Cardiac muscle cell (in vitro differentiated cells and primary cell): ENCODE measurements at places on chromosomes 12 and 14.
A peak's percentile ranks its signal among the peaks of the same experiment; 100 is the strongest.

DNA sequence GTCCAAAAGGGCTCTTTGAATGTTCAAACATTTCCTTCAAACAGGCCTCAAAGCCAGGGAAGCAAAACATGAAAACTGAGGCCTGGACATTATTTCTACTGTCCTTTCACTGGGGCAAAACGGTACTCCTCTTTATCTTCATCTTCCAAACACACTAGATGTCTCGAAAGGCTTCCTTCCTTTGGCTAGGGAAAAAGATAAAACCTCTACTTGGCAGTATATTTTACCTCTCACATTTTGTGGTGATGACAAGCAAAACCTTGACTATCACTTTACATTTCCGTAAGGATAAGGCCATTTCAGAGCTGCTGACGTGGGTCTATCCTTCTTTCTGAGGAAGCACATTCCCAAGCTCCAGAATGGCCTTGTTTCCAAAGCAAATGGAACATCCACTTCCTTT is 9.9 kb downstream of the STAB2 start:
- DNase-seq: peak; percentile 41

DNA sequence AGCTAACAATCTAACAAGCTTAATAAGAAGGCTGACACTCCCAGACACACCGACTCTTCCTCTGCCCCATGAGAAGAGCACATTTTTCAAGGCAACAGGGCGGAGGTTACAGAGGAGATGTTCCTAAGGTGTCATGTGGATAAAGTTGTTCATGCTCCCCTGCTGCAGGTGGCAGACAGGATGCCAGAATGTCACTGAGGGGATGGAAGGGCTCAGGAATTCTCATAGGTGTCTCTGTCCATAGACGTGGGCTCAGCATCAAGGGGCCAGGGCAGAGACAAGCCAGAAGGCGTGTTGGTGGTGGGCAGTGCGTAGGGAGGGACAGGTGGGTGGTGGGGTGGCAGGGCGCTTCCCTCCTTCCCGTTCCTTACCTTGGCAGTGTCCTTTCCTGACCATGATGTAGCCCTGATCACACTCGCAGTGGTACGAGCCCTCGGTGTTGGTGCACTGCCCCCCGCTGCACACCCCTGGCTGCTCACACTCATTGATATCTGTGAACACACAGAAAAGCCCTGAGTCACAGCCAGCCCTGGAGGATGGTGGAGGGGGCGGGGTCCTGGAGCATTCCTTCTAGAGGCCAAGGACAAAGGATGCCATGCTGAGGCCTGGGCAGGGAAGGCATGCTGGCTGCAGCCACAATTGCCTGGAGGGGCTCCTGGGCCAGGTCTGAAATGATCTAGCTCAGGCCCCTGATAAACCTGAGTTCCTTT is 23.0 kb downstream of the ISCA2 start:
- no peak for DNase-seq

GRCh38 chr14:31336646-31337045 is 83.7 kb downstream of the HEATR5A start:
- DNase-seq: no peak

DNA sequence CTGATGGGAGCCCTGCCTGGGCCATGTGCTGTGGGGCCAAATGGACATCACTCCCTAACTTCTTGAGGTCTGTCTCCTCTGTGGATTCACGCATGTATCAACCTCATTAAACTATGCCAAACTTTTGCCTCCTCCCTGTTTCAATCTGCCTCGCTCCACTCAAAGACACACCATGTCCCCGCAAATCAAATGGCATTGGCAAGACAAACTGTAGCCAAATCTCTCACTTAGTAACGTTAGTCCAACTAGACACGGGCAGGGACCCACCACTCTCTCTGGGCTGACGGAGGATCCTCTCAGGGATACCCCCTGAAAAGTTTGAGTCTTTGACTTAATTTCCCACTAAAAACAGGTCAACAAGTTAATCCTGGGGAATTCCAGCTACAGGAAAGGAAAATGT is 8.0 kb downstream of the ZBTB39 start:
- DNase-seq: no peak

- DNase-seq: no peak
These were observed 3.6 kb upstream of the NPAS3 start for GRCh38 chr14:32934881-32935633.

DNA sequence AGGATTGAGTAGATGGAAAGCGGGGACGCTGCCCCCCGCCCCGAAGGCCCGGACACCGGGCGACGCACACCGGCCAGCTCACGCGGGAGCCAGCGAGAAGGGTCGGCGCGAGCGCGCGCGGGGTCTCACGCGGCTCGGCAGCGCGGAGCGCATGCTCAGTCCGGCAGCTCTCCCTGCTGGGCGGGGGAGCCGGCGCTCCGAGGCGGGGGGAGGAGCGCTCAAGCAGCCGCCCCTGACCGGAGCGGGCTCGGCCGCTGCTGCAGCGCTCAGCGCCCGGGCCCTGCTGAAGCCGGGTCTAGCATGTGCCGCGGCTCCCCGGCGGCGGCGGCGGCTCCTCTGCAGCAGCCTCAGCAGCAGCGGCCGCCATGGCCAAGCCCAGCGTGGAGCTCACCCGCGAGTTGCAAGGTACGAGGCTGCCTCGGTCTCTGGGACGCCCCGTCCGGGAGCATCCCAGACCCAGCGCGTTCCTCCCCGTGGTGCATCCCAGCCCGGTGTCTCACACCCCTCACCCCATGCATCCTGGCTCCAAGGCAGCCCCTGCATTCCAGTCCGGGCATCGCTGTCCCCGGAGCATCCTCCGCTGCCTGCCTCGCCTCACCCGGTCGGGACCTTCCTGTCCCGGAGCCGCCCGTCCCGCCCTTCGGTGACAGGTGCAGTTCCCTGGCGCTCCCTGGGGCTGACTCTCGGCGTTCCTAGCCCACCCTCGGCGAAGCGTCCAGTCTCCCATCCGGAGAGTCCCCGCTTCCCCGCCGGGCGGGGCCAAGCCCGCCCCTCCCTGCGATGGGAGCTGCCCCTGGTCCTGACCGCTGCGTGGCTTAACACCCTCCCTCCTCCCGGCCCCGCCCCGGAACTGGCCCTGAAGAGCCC is at the start of gene CARMIL3:
CARMIL3 (plus strand) TSS at position 221 of the 867 bp plus-strand sequence; CDS start at position 366, 145 bp downstream.
- peak; percentile 84 for DNase-seq

DNA sequence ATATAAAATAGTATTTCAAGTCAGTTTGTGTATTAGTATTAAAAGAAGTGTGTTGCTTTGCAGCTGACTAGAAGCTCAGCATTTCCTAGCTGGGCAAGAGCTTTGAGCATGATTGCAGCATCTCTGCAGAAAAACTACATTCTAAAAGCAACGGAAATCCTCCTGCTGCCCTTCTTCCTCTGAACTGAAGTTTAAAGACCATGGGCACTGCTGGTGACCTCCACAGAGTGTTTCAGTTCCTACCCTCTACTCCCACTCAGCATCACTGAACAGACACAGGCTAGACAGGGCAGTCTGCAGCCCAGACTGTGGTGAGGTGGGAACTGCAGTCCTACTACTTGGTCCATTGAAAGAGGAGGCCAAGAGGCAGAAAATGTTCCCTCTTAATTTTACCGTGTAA is 59.0 kb downstream of the FAR2 start:
- DNase-seq: no peak

GRCh38 chr12:3228552-3228951 is 151.4 kb downstream of the TSPAN9 start:
- no peak for DNase-seq

- peak; percentile 56 for DNase-seq
These were observed 8.3 kb upstream of the MTA1 start for GRCh38 chr14:105411017-105411941.

- no peak for DNase-seq
These were observed 35.7 kb downstream of the TTC7B start for GRCh38 chr14:90780519-90780918.

DNA sequence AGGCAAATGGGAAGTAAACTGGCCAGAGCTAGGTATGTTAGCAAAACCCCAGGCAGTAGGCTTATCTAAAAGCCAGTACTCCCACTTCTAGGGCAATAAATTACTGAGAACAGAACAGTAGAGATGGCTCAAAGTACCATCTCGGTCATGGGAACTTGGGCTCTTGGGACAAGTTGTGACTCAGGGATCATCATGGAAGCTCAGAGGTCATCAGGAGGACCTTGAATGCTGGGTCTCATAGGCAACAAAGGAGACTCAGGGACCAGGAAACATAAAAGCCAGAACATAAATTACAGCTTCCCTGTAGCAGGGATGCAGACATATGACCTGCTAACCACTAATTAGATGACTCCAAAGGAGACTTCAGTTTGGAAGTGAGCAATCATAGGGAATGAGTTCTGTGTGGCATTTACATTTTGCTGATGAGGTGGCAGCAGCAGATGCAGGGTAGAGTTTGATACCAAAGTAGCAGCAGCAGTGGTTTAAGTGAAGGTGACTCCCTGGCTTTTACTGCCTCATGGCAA is 97.6 kb upstream of the SCAF11 start:
- no peak for DNase-seq

GRCh38 chr12:4665236-4665635 is 16.3 kb downstream of the NDUFA9 start:
- DNase-seq: no peak

GRCh38 chr14:61466905-61467280 is 145.5 kb downstream of the PRKCH start:
- DNase-seq: no peak

DNA sequence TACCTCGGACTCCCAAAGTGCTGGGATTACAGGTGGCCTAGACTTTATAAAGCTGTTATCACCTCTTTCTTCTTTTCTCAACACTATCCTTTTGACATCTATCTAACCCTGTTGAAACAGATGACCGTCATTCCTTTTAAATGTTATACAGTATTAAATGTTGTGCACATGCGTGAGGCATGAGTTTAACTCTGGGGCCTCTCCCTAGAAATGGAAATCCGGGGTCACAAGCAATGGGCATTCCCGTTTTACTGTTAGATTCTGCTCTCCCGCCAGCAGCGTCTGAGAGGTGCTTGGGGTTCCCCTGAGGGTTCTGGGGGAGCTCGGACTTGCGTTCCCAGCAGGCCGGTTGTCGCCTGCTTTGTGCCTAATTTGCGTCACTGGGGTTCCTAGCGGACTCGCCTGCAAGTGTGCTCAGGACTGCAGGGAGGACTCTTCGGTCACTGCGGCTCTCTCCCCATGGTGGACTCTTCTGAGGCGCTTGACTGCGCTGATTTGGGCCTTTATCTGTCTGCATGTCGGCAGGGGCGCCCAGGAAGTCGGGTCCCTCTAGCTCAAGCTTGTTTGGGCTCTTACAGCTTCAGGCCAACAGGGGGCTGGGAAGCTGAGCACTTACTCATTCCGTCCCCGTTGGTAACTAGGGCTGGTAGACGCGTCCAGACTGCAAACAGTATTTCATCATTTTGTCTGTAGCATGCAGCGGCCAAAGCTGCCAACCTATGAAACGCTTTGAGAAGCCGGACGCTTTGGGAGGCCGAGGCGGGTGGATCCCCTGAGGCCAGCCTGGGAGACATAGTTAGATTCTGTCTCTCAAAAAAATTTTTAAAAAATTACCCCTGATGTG is 1.2 kb upstream of the RAN start:
- peak; percentile 38 for DNase-seq

GRCh38 chr14:84792722-84793410 is 737.1 kb upstream of the FLRT2 start:
- DNase-seq: no peak

- DNase-seq: peak; percentile 65
These were observed 443.5 kb upstream of the RGS6 start for GRCh38 chr14:71488703-71489191.

- DNase-seq: no peak
These were observed 5.0 kb downstream of the TAMALIN start for GRCh38 chr12:52011602-52012214.

DNA sequence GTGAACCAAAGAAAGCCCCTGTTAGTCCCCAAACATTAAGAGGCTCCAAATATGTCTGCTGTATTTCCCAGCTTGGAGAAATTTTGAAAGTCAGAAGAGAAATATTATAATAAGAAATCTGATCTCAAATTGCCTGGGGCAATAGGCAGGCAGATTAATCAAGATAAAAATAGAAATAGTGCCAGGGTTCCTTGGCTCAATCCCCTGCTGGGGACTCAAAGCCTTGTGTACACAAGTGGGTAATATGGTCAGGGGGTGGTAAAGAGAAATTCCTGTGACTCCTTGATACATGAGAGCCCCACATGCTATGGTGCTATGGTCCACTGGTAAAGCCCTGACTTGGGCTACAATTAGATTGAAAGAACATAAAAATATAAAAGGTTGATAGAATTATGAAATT is 41.3 kb upstream of the ARID2 start:
- no peak for DNase-seq

GRCh38 chr14:69346710-69347109 is 51.4 kb downstream of the ERH start:
- peak; percentile 44 for DNase-seq

GRCh38 chr14:93950948-93951634 is 23.9 kb downstream of the FAM181A start:
- no peak for DNase-seq

DNA sequence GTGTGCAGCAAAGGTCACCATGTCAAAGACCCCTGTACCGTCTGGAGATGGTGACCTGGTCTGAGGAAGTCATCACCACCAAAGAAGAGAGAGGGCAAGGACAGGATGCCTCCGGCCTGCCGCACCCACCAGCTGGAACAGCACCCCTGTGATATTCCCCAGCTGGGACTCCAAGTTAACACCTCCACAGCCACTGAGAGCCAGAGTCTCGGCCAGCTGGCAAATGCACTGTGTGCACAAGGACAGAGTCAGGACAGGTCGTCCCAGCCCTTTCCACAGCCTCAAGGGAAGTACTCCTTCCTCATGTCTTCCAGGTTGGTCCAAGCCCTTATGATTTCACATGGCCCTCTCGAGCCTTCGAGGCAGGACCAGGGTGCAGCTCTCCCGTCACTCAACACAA is 19.3 kb upstream of the FKBP4 start:
- no peak for DNase-seq

- no peak for DNase-seq
These were observed 5.3 kb downstream of the EXOC3L4 start for GRCh38 chr14:103099733-103100280.

GRCh38 chr12:15526033-15526432 is 203.7 kb downstream of the PTPRO start:
- DNase-seq: no peak

- no peak for DNase-seq
These were observed 498.7 kb downstream of the TMEM121 start for GRCh38 chr14:106024983-106025604.
